CD8-positive, alpha-beta T cell (primary cell): ENCODE measurements at places on chromosomes 2 and 18.

DNA sequence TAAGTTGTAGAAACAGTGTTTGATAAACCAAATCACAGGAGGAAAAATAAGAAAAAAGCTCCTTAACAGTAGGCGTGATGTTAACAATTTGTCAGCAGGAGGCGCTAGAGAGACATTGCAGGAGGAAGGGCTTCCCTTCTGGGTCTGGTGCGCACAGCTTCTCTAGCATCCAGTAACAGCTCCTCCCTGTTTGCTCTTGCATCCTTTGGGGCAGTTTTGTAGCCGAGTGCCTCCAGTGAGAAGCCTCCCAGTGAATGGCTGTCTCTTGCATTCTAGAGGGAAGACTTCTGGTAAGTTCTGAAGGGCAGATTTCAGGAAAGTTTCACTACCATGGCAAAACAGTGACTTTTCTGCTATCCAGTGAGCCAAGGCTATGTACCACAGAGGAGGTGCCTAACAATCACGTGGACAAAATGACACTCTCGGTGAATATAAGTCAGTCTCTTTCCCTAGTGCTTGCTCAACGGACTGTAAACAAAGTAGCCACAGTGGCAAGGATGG, 9.5 kb upstream of the ZNF396 start:
- peak; percentile 70 for DNase-seq

GRCh38 chr2:97774425-97774824, 61.0 kb downstream of the ZAP70 start:
- no peak for DNase-seq

DNA sequence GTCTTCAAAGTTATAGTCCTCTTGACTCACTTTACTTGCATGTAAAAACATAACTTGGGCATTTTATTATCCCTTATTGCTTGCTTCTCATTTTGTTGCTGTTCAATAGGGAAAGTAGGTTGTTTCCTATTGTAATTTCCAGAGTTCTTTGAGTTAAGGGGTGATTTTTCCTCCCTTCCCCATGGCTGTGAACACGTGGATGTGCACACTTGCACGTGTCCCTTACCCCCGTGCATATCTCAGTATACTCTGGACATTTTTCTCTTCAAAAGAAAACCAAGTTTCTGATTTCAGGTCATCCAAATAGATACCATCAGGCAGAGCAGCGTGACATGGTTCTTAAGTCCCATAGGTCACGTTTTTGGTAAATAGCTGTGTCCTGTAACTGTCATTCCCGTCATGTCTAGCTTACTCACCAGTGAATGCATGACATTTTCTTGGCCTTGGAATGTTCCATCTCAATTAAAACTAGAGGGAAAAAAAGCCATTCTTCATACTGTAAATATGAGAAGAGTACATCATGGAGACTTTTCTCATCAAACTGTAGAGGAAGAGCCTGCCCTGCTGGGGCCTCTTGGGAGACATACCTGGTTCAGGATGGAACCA, 83.3 kb upstream of the KCNE4 start:
- DNase-seq = no peak

DNA sequence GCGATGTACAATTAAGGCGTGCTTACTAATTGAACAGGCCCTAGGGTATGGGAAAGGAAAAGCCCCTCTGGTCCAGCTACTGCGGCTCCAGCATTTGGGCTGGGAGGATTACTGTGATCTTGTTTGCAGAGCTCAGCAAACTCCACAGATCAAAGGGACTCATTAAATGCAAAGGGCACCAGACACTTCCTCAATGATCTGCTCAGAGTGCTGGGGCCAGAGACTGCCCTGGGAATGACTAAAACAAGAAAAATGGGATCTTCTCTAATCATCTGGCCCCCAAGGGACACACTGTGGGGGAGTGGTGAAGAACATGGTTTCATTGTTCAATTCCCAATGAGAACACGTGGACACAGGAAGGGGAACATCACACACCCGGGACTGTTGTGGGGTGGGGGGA, 85.0 kb downstream of the MARCHF4 start:
- DNase-seq = no peak

- no peak for DNase-seq
These were observed 386.4 kb upstream of the SLC14A2 start for GRCh38 chr18:45228796-45229388.

GRCh38 chr2:73832930-73833329, 4.2 kb downstream of the STAMBP start:
- no peak for DNase-seq

DNA sequence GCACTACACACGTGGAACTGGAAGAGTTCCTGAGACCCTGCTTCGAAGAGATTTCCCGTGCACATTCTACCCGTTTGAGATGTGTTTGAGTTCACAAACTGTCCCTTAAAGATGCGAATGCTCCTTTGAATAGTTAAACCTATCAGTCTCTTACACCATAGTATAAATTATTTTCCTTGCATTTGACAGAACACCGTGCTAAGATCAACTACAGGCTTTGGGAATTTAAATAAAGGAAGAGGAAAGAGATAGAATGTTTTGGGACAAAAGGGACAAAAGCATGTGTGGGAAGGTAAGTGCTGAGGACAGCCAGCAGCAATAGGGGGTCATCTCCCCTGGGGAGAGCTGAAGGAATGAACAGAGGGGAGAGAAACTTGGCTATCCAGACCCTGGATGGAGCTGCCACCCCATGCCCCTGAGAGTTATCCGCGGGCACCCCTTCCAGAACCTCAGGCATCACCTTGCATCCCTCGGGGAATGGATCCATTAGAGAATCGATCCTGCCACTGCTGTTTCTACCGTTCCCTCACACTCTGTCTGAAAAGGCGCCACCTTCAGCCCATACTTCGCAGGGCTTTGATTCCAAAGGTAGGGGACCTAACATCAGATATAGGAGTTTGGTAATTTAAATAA, 888 bp upstream of the ADCY3 start:
- no peak for DNase-seq

DNA sequence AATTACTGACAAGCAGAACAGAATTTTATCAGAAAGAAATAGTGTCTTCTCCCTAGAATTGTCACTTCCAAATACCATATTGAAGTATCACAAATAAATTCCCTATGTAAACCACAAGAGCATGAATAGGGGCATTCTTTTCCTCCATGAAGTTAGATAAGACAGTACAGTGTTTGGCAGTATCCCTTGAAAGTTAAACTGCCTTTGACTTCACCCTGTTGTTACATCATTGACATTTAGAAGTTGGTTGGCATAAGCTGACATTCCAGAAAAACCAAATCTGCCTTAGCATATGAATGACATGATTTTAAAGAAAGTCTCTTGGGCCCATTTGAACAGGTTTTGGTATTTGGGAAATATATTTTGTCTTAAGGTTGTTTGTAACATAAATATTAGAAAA, 50.2 kb upstream of the OSR1 start:
- DNase-seq = no peak

GRCh38 chr2:95074663-95075439, 46.8 kb downstream of the MRPS5 start:
- DNase-seq = peak; percentile 75

DNA sequence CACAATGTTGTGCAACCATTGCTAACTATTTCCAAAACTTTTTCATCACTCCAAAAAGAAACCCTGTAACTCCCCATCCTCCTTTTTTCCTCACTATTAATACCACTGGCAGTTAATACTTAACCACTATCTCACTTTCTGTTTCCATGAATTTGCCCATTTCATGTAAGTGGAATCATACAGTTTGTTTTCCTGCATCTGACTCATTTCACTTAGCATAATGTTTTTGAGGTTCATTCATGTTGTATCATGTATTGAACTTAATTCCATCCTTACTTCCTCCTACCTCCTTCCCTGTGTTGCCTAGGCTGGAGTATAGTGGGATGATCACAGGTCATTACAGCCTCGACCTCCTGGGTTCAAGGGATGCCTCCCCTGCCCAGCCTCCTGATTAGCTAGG, 68.3 kb downstream of the FAM117B start:
- DNase-seq = no peak

GRCh38 chr2:78417355-78417754, 608.1 kb upstream of the REG3G start:
- no peak for DNase-seq

- no peak for DNase-seq
These were observed 1377.0 kb downstream of the SUCLG1 start for GRCh38 chr2:83081826-83082690.

DNA sequence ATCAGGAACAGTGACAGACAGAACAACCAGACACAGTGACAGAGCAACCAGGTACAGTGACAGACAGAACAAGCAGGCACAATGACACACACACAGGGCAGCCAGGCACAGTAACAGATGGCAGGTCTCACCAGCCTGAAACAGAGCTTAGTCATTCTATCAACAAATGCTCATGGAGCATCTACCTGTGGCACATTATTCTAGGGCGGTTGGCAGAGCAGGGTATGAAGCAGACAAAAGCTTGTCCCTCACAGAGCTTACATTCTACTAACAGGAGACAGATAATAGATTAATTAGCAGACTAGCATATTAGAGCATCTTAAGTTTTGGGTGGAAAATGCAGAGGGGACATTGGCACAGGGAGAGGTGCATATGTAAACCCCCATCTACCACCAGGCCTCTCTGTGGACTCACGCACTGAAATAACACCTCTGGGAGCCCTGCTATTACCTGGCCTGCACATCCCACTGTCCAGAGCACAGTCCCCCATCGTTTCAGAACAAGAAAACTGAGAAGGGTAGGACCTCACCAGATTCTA, 64.1 kb upstream of the RAB6C start:
- no peak for DNase-seq

- no peak for DNase-seq
These were observed 243.8 kb upstream of the LRATD1 start for GRCh38 chr2:14388724-14389123.

DNA sequence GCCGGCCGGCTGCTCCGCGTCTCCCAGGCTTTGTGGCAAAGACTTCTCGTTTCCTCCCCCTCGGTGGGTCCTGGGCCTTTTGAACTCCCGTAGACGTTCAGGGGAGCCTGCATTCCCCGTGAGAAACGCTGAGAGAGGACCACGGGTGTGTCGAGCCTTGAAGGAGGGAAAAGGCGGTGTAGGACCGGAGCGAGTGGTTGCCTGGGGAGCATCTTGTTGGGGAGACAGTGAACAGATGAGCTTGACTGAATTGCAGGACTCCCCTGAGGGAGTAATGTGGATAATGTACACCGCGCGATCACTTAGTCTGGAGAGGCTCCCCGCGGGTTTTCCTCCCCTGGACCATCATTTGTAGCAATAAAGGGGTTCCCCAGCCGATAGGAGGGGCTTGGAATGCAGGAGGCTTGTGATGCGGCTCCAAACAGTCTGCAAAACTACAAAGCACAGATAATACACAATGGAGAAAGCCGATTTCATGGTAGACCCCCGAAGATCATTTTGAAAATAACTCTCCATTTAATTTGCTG, 769 bp downstream of the ALMS1 start:
- DNase-seq = no peak

GRCh38 chr2:281381-281780, 6.5 kb downstream of the ALKAL2 start:
- DNase-seq = no peak

DNA sequence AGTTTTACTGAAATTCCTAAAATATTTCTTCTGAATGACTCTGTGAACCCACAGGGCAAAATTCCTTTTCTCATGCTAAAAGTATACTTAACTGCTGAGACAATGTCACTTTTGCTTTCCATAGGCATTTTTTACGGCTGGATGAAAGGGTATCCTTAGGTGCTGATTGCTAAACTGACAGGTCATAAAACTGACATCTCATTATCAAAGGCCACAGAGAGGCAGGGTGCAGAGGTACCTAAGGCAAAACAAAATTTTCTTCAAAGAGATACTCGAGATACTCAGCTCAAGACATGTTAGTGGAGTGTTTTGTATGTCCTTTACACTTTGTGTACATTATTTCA, 62.0 kb upstream of the WDR75 start:
- DNase-seq = no peak

DNA sequence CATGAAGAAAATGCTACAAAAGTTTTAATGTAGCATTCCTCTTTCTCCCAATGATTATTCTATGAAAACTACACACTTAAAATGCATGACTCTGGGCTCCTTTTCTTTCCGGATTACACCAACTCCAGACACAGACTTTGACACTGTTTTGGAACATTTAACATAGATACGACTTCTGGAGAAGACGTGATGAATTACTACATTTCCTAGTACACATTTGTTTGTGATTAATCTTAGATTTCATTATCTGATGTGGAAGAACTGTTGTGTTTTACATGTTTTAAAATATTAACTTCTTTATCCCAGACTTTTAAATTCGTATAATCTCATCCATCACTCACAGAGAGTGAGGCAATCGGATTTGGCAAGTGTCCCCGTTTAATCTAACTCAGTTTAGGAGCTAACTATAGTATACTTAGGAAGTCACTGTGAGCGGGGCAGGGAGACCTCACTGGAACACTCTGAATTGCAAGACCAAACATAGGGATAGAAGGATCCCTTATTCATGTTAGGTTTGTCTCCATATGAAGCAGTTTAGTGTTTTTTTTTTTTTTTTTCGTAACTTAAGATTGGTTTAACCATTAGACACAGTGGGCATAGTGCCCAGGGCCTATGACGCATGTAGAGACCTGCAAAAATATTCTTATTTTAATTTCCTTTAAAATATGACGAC, 66.7 kb downstream of the PDE1A start:
- no peak for DNase-seq

DNA sequence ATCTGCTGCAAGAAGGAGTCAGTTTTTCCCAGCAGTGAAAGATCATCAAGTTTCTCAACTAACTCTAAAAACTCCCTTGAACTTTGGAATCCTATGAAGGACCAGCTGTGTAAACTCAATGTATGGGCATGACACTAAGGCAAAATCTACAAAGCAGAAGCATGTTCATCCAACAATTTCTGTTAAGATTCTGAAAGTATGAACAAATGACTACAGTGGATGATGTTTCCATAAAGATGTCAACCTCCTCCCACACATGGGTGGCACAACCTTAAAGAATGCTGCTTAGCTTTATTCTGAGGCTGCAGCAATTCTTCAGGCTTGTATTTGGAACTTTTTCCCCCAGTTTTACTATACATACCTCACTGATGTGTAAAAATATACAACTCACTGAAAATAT, 47.2 kb downstream of the WDR33 start:
- DNase-seq = no peak

DNA sequence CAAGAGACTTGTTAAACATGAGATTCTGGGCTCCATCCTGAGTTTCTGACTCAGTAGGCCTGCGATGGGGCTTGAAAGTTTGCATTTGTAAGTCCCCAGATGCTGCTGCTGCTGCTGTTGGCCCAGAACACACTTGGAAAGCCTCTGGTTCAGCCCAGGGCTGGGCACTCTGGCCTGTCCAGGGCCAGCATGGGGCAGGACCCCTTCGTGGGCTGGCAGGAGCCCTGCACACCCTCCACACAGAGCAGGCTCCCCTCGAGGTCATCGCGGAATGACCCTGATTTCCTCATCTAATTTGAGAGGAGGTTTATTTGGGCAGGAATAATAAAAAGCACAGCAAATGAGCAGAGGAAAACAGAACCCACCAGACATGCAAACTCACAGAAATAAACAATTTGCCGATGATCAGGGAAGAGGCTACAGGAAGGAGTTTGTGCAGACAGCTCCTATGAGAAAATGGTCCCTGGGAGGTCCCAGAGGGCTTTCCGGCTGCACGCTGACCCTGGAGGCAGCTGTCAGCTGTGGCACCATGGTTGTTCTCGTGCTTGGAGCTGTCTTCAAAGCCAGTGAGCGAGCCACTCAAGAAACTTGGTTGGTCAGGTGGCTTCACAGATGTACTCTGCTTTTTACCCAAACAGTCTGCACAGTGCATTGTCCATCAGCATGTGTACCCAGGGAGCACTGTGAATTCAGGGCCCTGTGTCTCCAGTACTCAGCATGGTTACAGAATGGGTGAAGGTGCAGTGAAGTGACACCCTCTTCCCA, 119.3 kb downstream of the GLI2 start:
- DNase-seq = no peak
